ENCODE measurements at places on chromosomes 1 and 21. TPM values are rescaled to one million over a fixed set of nuclear protein-coding genes. Genes with fewer than 3 reads are reported as not detected.

- peak; percentile 65 for DNase-seq
Measured at GRCh38 chr1:20212685-20213331, 26.5 kb upstream of the PLA2G2C start.

DNA sequence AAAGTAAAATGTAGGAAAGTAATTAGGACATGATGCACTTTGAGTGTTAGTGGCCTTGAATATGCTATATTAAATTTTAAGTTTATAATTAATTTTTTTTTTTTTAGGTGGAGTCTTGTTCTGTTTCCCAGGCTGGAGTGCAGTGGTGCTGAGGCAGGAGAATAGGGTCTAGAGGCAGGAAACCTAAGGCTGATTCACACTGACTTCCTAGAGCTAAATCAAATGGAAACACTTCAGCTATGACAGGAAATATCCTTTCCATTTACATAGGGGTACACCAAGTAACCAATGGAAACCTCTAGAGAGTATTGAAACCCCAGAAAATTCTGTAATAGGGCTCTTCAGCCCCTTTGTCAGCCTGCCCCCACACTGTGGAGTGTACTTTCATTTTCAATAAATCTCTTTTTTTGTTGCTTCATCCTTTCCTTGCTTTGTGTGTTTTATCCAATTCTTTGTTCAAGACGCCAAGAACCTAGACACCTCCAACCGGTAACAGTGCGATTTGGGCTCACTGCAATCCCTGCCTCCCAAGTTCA lies 17.9 kb upstream of the THRAP3 start:
- no peak for DNase-seq

The ACOT11 gene
- 0.39 TPM for total RNA-seq

GRCh38 chr1:82391712-82392111 lies 591.0 kb downstream of the ADGRL2 start:
- no peak for DNase-seq

- DNase-seq, result no peak
Measured at GRCh38 chr21:17427831-17428483, 84.9 kb upstream of the CXADR start.

- DNase-seq, result no peak
Measured at GRCh38 chr1:53073868-53074311, 11.9 kb downstream of the PODN start.

DNA sequence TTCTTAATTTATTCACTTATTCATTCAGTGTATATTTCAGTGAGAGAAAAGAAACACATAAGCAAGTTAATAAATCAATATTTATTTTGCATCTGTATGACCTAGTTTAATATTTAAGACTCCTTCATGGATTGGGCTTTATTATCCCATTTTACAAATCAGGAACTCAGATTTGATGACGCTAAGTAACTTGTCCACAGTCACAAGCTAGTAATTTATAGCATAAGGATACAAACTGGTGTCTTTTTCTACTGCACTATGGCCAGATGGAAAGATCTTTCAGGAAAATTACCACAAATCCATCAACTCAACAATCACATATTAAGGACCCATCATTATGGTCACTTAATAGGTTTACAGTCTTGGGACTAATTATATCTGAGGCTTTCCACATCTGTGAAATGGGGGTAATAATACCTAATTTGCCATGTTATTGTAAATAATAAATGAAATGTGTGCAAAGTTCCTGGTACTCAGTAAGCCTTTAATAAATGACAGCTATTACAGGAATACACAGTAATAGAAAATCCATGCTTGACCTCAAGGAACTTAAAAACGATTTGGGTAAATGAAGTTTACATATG lies 13.3 kb downstream of the CDKN2C start:
- DNase-seq, result no peak

DNA sequence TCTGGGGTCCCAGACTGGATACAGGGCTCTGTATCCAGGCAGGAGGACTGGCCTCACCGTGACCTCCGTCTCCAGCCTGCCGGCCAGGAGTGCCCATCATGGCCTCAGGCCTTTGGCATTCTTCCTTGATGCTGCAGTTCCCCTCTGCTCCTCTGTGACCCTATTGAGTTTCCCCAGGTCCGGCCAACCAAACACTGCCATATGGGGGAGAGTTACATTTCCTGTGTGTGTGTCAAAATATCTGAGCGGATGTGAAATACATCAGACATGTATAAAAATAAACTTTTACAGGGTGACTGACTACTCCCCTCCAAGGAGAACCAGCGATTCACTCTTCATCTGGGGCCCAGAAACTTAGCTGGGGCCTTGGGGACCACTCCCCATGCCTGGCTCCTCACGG lies 10.2 kb upstream of the UBL4B start:
- peak; percentile 89 for DNase-seq

DNA sequence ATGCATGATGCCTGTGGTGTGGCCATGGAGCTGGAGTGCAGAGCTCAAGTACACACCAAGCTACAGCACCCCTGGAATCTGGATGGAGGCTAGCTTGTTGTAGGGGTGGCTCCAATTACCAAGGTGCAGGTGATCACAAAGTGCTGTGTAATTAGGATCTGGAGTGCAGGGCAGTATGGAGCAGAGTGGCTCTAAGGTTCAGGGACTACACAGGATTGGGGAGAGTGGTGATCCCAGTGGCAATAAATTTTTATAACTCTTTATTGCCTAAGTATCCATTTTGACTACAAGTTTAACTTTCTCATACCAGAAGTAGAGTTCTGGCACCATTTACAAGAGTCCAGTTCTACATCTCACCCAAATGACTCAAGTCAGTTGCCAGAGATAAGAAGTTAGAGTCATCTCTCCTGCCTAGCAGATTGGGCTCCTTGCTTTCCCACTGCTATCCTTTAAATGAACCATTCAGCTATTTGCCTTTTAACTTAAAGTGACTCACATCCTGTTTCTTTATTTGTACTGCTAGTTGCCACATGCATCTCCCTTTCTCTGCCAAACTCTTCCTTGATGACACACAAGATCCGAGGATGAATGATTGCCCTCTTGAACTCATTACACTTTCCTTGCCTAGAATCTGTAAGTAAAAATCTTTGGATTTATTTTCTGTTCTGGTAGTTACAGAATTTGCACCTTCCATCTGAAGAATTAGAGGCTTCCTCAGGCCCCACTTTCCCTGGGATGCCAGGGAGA lies 427.2 kb downstream of the KCNT2 start:
- peak; percentile 95 for DNase-seq

- no peak for DNase-seq
Measured at GRCh38 chr21:14541841-14542490, 4.1 kb downstream of the SAMSN1 start.

GRCh38 chr1:245380790-245381535 lies 226.2 kb downstream of the KIF26B start:
- DNase-seq, result peak; percentile 6

The LRRC38 gene
- not detected for total RNA-seq

- no peak for DNase-seq
Measured at GRCh38 chr1:239717097-239717917, 330.9 kb downstream of the CHRM3 start.

The RAB7B gene
- total RNA-seq, result 0.98 TPM

The RUNX1 gene
- total RNA-seq, result 6.5 TPM

The KRTAP7-1 gene
- total RNA-seq, result not detected

- DNase-seq, result peak; percentile 18
Measured at GRCh38 chr21:31136891-31137290, 98.6 kb upstream of the KRTAP19-8 start.

DNA sequence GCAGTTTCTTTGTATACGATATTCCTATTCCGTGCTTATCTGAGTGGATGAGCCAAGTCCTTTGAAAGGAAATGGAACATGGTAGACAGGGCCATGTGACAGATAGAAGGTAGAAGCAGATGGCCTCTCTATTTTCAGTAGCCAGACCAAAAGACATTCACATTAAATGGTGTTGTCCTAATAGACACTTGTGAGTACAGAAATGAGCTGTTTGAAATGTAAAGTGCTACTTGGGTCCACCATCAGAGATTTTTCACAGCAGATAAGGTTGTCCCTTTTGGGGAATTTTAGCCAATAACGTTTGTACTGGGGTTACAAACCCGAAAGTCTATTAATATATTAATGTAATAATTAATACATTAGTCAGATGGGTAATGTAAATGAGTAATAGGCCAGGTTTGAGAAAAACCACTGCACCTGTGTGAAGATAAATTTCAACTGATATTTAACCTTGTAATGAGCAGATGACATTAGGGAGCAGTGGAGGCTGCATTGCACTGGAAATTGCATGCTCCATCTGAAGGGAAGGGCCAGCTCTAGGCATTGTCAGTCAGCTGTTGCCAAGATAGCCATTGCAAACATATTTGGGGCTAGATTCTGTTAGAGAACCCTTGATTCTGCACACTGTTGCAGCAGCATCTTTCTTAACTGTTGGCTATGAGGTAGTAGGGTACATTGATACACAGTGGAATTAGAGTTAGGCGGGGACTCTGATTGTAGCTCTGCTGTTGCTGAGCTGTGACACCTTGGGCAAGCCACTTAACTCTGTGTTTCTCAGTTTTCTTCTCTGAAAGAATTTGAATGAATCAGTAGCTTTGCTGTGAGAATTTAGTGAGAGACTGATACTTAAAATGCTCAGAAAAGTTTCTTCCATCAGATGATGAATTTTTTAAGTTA lies 43.8 kb downstream of the FGGY start:
- no peak for DNase-seq

DNA sequence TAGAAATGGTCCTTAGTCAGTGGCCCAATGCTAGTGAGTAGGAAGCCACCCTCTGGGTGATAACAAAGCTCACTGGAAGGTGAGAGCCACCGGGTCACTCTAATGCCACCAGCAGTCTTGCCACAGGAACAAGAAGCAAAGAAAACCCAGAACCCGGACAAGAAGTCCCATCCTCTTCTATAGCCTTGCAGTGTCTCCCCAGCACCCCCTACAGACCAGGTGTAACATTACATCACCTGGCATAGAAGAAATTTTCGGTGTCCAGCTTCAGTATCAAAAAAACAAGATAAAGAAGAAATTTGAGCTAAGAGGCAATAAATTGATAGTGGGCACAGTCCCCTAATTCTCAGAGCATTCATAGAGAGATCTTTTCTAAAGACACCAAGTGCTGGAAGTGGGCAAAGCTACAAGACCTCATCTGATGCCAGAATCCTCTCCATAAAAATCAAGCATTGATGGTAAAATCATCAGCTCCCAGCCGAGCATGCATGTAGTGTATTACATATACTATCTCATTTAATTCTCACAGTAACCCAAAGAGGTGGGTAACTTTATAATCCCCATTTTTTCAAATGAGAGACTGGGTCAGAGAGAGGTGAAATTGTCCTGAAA lies 491.0 kb downstream of the MATN1 start:
- DNase-seq, result no peak

The PLCH2 gene
- total RNA-seq, result 0.12 TPM

- peak; percentile 87 for DNase-seq
Measured at GRCh38 chr1:228015276-228016180, 8.7 kb downstream of the WNT3A start.

GRCh38 chr1:12085643-12086260 lies 22.6 kb downstream of the TNFRSF8 start:
- no peak for DNase-seq

DNA sequence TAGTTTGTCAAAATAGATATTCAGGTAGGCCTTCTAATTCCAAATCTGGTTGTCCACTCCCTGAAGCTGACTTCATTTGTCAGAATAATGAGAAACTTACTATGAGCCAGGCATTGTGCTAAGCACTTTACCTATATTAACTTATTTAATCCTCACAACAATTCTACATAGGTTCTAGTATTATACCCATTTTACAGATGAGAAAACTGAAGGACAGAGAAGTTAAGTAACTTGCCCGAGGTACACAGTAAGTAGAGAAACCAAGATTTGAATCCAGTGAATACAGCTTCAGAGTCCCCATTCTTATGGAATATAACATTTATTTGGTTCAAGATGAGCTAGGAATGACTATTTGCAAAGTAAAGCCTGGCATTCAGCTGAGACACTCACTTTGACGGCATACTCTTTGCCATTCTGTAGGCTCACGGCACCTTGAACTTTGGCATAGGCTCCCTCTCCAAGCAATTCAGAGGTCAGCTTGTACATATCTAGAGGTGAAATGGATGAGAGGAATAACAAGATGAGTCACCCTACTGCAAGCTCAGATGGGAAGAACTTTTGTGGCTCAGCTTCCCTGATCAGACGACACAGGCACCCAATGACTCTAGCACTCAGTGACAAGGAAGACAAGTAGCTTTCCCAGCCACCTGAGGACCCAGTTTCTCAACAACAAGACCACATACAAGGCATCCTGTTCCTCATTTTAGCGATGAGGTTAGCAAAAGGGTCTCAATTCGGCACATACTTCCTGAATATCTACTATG lies 23.7 kb downstream of the MKNK1 start:
- no peak for DNase-seq

GRCh38 chr1:116564426-116564825 lies 6.4 kb downstream of the CD58 start:
- no peak for DNase-seq

GRCh38 chr1:9910076-9910422 lies at the start of gene CTNNBIP1:
CTNNBIP1 (minus strand) TSS chr1:9910269; CDS start chr1:9872064, 38,205 bp downstream.
- no peak for DNase-seq

The GBP6 gene
- not detected for total RNA-seq

The LINGO4 gene
- total RNA-seq, result not detected

The HJV gene
- not detected for total RNA-seq

- peak; percentile 84 for DNase-seq
Measured at GRCh38 chr1:67339623-67340343, 32.1 kb downstream of the IL12RB2 start.

The KTI12 gene
- total RNA-seq, result 15.0 TPM

- DNase-seq, result no peak
Measured at GRCh38 chr1:5198328-5198727, 543.9 kb downstream of the AJAP1 start.

DNA sequence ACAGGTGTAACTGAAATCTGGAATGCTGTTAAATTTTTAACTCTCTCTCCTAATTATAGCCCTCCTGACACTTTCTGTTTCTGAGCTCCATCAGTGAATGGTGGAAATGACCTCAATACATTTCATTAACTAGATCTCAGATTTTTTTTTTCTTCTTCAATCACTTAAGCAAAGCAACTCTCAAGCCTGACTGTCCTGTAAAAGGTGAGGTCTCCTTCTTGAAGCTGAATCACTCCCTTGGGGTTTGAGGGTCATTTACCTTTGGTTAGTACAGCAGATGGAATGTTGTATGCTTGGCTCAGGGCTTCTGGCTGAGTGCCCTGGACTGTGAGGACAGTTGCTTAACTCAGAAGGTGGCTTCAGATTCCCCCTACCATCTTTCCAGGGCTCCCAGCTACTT lies 518.7 kb downstream of the PTPRC start:
- peak; percentile 24 for DNase-seq

DNA sequence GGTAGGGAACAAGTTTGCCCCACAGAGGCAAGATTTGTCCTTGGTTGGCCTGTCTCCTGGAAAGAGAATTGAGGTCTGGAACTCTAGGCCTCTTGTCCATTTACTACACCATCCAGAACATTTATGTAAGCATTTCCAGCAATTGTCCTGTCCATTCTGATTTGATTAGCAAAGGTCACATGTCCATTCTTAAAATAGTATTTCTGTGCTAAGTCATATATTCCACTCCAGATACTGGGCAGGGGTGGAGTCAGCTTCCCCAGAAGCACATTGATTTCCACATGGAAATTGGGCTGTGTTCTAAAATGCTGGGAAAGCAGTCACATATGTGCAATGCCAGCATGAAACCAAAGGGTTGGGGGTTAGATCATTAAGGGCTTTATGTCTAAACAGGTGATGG lies 21.5 kb upstream of the FMN2 start:
- DNase-seq, result no peak

Data from RPMI7951 (cell line).